ENCODE measurements at places on chromosomes 2 and 18.

- no peak for DNase-seq
Observed at GRCh38 chr2:238702276-238703052, 145.4 kb upstream of the TWIST2 start.

GRCh38 chr2:205773989-205774388 lies 91.7 kb downstream of the NRP2 start:
- DNase-seq = no peak

DNA sequence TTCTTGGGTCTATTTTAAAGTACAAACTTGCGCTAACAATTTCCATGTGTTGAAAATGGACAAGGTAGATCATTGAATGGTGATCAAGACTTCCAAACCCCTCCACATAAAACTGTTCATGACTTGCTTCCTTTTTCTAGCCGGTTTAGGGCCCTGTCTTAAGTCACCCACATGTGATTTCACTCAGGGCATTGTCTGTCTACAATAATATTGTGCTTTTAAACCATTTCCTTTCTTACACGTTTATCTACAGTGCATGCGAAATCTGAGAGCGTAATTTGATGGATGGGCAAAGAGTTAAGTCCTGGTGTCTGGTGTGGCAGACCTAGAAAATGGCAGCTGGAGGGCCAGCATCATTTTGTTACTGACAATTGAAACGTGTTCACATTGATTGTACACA lies 2.0 kb upstream of the ZNF516 start:
- DNase-seq = no peak

GRCh38 chr2:47174733-47175361 lies 19.7 kb upstream of the STPG4 start:
- peak; percentile 54 for DNase-seq

DNA sequence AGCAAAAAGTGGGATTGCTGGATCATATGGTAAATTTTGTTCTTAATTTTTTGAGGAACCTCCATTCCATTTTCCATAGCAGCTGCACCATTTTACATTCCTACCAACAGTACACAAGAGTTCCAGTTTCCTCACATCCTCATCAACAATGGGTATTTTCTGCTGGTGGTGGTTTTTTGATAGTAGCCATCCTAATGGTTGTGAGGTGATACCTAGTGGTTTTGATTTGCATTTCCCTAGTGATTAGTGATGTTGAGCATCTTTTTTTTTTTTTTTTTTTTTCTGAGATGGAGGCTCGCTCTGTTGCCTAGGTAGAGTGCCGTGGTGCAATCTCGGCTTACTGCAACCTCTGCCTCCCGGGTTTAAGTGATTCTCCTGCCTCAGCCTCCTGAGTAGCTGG lies 30.5 kb downstream of the METTL21A start:
- DNase-seq = no peak

DNA sequence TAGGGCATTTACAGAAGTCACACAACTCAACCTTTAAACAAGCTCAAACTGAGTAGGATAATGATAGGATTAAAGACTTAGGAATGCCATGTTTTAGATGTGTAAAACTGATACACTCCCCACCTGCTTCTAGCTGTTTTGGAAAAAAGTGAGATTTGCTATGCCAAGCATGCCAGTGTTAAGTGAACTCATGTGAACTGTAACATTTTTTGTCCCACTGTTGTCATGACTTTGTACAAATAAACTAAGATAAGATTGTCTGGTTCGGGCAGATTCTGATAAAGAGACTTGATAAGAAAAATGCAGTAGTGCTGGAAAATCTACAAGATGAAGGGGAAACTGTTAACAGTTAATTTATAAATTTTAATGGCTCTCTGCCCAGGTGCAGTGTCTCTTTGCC lies 66.5 kb downstream of the GLS start:
- DNase-seq = no peak

- peak; percentile 17 for DNase-seq
Observed at GRCh38 chr2:73260338-73260984, 23.8 kb downstream of the FBXO41 start.

DNA sequence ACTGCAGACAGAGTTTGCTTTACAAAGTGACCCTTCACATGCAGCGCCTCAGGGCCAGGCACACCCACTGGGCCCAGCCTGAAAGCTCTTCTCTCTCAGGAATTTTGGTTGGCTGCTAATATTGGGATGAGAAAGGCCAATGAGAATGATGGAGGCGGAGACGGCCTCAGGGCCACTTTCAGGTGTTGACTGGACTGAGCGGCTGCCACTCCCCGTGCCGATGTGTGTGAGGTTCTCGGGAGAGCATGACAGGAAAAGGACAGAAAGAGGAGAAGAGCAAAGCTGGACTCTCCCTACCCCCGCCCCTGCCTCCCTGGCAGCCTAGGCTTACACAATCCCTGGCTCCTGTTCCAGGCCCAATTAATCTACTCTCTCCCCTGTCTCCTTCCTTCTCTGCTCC lies 155.7 kb downstream of the CELF4 start:
- DNase-seq = no peak

DNA sequence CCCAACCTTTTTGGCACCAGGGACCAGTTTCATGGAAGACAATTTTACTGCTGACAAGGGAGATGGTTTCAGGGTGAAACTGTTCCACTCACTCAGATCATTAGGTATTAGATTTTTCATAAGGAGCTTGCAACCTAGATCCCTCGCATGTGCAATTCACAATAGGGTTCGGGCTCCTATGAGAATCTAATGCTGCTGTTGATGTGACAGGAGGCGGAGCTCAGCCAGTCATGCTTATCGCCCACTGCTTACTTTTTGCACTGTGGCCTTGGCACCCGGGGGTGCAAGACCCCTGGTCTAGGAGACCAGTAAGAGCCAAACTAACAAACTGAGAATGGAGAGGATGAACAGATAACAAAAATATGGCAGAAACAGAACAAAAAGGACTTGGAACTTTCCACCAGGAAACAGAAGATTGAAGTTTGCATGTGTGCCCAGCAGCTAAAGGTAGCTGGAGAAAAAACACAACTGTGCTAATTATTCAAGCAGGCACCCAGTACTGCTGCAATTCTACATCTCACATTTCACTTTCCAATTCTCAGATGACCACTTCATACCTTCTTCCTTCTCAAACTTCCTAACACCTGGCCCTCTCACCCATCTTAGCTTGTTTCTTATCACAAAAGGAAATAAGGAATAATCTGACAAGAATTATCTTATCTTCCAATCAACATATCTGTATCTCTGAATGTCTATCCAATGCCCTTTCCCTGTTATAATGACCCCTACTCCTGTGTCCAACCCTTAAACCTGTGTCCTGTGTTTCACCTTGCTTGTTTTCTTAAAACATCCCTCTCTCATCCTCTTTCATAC lies 24.8 kb downstream of the SP3 start:
- no peak for DNase-seq

- DNase-seq = no peak
Observed at GRCh38 chr18:48675912-48676311, 137.1 kb downstream of the CTIF start.

- DNase-seq = no peak
Observed at GRCh38 chr2:5803547-5803946, 111.4 kb downstream of the SOX11 start.

GRCh38 chr2:206149330-206149729 lies 9.9 kb downstream of the NDUFS1 start:
- DNase-seq = no peak

DNA sequence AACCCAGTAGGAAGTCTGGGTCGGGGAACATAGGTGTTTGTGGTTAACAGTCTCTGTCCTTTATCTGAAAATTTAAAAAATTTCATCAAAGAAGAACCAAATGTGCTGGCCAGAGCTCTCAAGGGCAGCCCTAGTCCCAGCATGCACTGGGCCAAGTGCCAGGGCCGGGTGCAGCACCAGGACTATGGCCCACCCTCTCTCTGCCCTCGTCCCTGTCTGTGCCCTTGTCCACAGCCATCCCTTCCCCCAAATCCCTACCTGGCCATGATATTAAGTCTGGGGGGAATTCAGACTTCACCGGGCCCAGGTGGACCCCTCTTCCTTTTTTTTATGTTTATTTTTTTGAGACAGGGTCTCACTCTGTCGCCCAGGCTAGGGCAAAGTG lies 14.4 kb upstream of the ZFP36L2 start:
- no peak for DNase-seq

GRCh38 chr2:110748489-110748867 lies 16.1 kb downstream of the ACOXL start:
- peak; percentile 89 for DNase-seq

- DNase-seq = no peak
Observed at GRCh38 chr2:227010433-227010832, 153.6 kb downstream of the COL4A4 start.

- DNase-seq = no peak
Observed at GRCh38 chr18:24231773-24232735, 93.2 kb downstream of the CABYR start.

DNA sequence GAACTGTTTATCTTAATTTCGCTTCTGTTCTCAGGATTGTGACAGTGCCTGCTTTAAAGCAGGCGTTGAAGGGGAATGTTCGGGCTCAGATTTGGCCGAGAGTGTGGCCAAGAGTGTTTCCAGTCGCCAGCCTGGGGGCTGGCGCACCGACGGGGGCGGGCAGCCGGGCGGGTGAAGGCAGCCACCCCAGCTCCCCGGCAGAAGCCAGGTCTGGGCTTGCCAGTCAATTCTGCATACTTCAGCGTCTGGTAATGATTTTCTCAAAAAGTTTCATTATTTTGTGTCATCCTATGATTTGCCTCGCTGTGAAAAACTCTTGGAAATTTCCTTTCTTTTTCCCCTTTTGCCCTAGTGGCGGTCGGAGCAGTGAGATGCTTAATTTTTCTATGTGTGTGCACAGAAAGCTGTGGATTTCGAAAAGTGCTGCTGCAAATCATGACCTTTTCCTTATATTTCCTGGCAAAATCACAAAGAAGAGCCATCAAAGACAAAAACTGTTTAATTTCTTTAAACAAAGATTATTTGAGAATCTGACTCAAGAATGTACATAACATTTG lies 856 bp downstream of the FAM228A start:
- DNase-seq = no peak
